ENCODE measurements at places on chromosomes 11 and 22.

- no peak for DNase-seq
- H3K36me3 ChIP-seq, result peaks cover 2% of the 10 kb centered on the region
- no peaks in the 10 kb centered on the region for H3K27me3 ChIP-seq
- H3K27ac ChIP-seq, result no peak overlapping the region
- H3K4me1 ChIP-seq, result no peaks in the 10 kb centered on the region
Observed at GRCh38 chr11:31096191-31096805, 273.2 kb downstream of the DCDC1 start.

GRCh38 chr11:86818462-86819192, 18.3 kb downstream of the PRSS23 start:
- peaks cover 7% of the 10 kb centered on the region for H3K27me3 ChIP-seq
- H3K4me1 ChIP-seq, result peaks cover 7% of the 10 kb centered on the region
- no peak overlapping the region for H3K27ac ChIP-seq
- no peak overlapping the region for H3K4me3 ChIP-seq

- H3K36me3 ChIP-seq, result peaks cover 5% of the 10 kb centered on the region
- H3K4me3 ChIP-seq, result no peak overlapping the region
- H3K4me1 ChIP-seq, result peaks cover 6% of the 10 kb centered on the region
- H3K27ac ChIP-seq, result no peak overlapping the region
Observed at GRCh38 chr11:60878245-60879101, 11.1 kb downstream of the ZP1 start.

GRCh38 chr11:8291421-8292350, 28.0 kb upstream of the LMO1 start:
- no peak overlapping the region for H3K27ac ChIP-seq
- no peaks in the 10 kb centered on the region for H3K36me3 ChIP-seq
- no peak for DNase-seq
- no peak overlapping the region for H3K4me3 ChIP-seq
- H3K4me1 ChIP-seq, result peaks cover 14% of the 10 kb centered on the region
- H3K27me3 ChIP-seq, result peaks cover 10% of the 10 kb centered on the region

DNA sequence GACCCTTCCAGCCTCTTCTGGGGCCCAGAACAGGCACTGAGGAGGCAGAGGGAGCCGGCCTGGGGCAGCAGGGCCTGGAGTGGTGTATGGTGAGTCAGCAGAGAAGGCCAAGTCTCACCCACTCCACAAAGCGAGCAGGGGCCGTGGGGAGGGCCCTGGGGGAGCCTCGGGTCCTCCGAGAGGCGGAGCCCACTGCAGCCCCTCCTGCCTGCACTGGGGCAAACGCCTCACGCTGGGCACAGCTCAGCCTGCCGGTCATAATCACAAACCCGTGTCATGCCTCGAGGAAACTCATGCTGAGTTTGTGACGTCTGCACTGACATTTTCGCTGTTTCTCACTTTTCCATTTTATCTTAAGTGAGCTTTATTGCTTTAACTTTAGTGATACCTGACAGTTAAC, 38.4 kb downstream of the TOLLIP start:
- peaks cover 3% of the 10 kb centered on the region for H3K36me3 ChIP-seq
- H3K4me3 ChIP-seq, result no peak overlapping the region
- H3K4me1 ChIP-seq, result no peaks in the 10 kb centered on the region
- H3K27me3 ChIP-seq, result no peaks in the 10 kb centered on the region

DNA sequence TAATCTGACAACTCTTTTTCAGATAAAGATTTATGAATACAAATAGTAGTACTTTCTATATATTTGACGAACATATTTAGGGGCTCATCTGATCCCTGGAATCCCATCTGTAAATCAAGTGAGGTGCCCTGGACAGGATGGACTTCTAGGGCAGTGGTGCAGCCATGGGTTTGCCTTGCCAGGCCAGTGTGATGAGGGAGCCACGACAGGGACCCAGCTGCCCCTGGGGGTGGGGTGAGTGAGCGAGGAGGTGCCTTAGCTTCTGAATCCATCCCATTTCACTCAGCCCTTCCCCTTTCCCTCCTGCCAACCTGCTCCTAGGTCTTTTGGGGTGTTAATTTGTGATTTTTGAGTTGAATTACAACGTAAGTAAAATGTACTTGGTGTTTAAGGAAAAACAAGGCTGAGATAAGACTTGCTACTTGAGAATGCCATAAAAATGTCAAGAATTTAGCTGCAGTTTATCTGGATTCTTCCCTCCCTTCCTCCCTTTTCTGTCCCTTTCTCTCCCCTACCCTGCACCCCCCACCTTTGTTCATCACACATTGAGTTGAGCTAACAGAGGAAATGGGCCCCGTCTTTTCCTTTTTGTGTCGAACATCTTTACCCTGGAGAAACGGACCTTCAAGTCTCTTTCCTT, 60.8 kb downstream of the PPFIBP2 start:
- H3K4me1 ChIP-seq, result peaks cover 84% of the 10 kb centered on the region
- H3K27me3 ChIP-seq, result no peaks in the 10 kb centered on the region
- H3K27ac ChIP-seq, result peak overlapping the region; percentile 90
- DNase-seq, result no peak

GRCh38 chr11:75548595-75549272, 13.3 kb upstream of the SERPINH1 start:
- no peak overlapping the region for H3K4me3 ChIP-seq
- H3K27ac ChIP-seq, result no peak overlapping the region
- no peak for DNase-seq
- H3K27me3 ChIP-seq, result no peaks in the 10 kb centered on the region

- no peak overlapping the region for H3K27ac ChIP-seq
- no peaks in the 10 kb centered on the region for H3K27me3 ChIP-seq
- no peak overlapping the region for H3K4me3 ChIP-seq
- peaks cover 8% of the 10 kb centered on the region for H3K36me3 ChIP-seq
- no peak for DNase-seq
- no peaks in the 10 kb centered on the region for H3K4me1 ChIP-seq
Observed at GRCh38 chr11:74035264-74035663, 26.4 kb upstream of the UCP3 start.

GRCh38 chr11:107408762-107409211, 48.8 kb downstream of the CWF19L2 start:
- H3K27me3 ChIP-seq, result no peaks in the 10 kb centered on the region
- H3K4me1 ChIP-seq, result peaks cover 6% of the 10 kb centered on the region
- H3K4me3 ChIP-seq, result no peak overlapping the region
- no peak overlapping the region for H3K27ac ChIP-seq
- H3K36me3 ChIP-seq, result peaks cover 7% of the 10 kb centered on the region
- no peak for DNase-seq

DNA sequence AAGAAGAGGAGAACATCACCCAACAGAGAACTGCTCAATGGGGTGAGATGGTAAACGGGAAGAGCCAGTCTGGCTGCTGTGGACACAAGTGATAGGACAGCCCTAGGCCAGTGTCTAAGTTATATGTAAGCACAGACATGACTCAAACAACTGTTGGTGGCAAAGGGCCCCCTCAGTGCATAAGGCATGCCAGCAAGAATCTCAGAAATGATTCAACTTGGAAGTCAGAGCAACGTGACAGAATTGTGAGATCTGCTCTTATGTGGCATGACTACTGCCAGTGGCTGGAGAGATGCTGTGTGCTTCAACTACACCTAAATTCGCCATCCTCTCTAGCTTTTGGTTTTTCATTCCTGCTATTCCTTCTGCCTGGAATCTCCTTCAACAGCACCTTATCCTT, 7.4 kb downstream of the SLN start:
- H3K4me3 ChIP-seq, result no peak overlapping the region
- peaks cover 8% of the 10 kb centered on the region for H3K27me3 ChIP-seq
- no peak overlapping the region for H3K27ac ChIP-seq
- DNase-seq, result no peak
- H3K4me1 ChIP-seq, result peaks cover 8% of the 10 kb centered on the region

DNA sequence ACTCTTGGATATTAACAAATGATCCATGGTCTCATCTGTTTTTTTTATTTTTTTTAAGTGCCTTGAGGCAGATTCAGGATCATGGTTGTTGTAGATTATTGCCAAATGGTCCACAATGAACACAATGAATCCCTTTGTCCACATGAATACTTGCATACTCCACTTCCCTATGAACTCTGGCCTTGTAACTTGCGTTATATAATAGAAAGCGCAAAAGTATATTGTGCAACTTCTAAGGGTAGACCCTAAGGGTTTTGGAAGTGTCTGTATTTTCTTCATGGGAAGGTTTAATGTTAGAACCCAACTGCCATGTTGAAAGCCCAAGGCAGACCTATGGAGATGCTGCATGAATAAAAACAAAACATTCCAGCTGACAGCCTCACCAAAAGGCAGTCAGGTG, 8.1 kb upstream of the OR5AL1 start:
- H3K4me1 ChIP-seq, result no peaks in the 10 kb centered on the region
- H3K36me3 ChIP-seq, result no peaks in the 10 kb centered on the region
- no peak overlapping the region for H3K4me3 ChIP-seq
- DNase-seq, result no peak
- H3K27ac ChIP-seq, result no peak overlapping the region

DNA sequence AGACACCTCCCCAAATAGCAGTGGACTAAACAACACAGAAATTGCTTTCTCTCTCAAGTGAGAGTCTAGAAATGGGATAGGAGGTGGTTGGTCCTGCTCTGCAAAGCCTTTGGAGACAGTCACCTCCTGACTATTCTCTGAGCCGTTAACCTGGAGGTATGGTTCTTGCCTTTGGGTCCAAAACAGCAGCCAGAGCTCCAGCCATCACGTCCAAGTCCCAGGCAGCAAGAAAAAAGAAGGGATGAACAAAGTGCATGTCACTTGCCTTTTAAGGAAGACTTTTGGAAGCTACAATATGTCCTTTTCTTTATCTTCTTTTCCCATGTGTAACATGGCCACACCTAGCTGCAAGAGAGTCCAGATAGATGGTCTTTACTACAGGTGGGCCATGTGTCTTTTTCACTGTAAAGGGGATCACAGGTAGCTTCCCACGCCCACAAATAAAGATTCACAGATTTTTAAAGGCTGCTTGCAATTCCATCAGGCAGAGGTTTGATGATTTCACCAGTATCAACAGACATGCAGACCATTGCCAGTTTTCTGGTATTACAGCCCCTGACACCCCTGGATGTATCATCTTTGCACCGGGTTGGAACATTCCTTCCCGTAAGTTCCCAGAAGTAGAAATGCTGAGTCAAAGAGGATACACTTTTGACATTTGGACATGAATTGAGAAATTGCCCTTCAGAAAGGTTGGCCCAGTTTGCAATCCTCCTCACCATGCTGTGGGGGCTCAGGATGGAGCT, 66.0 kb downstream of the MYEOV start:
- no peak for DNase-seq
- H3K27ac ChIP-seq, result no peak overlapping the region
- no peak overlapping the region for H3K4me3 ChIP-seq

DNA sequence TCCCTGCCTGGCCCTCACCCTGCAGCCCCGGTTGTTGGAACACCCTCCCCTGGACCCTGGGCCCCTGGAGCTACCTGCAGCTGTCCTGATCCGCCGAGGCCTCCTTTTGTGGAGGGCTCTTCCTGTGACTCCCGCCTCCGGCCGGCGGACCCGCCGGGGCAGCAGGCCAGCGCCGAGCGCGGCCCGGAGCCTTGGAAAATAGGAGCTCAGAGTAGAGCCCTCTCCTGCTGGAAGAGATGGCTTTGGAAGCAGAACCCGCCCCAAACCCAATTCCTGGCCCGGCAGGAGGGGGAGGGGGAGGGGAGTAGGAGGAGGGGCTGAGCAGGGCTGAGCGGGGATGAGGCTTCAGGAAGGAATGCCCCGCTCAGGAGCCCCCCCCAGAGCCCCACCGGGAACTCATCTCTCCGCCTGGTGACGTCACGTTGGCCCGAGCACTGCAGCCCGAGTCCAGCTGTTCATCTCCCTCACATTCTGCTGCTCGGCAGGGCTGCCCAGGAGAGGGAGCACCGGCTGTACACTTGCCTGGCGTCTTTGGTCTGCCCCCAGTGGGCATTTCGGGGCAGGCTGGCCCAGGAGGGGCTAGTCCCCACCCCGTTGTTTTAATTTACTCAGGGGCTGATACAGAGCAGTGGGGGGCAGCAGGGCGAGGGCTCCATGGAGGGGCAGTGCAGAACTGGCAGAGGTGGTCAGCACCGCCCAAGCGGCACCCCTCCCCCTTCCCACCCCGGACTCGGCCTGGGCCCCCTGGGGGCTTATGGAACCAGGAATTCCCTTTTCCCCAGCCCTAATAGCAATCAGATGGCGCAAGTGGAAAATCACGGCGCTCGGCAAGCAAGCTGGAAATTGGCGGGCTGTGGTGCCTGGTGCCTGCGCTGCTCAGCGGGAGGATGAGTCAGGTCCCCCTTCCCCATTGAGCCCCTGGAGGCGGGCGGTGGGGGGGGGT, at the start of gene MRGPRF:
Gene MRGPRF (minus strand): TSS at position 238 of the 943 bp plus-strand sequence. CDS start 3,345 bp downstream, outside the sequence.
- DNase-seq, result no peak
- H3K4me1 ChIP-seq, result peaks cover 19% of the 10 kb centered on the region
- H3K27ac ChIP-seq, result no peak within 1 kb of the TSS
- H3K36me3 ChIP-seq, result no peaks in the 10 kb centered on the region
- peaks cover 20% of the 10 kb centered on the region for H3K27me3 ChIP-seq
- no peak within 1 kb of the TSS for H3K4me3 ChIP-seq

GRCh38 chr22:46362203-46362933, 26.9 kb downstream of the TRMU start:
- peaks cover 11% of the 10 kb centered on the region for H3K36me3 ChIP-seq
- DNase-seq, result no peak
- H3K27me3 ChIP-seq, result no peaks in the 10 kb centered on the region
- H3K4me3 ChIP-seq, result no peak overlapping the region

- H3K4me1 ChIP-seq, result peaks cover 59% of the 10 kb centered on the region
- H3K4me3 ChIP-seq, result no peak overlapping the region
- no peaks in the 10 kb centered on the region for H3K27me3 ChIP-seq
- no peaks in the 10 kb centered on the region for H3K36me3 ChIP-seq
- H3K27ac ChIP-seq, result peak overlapping the region; percentile 8
Observed at GRCh38 chr22:17260950-17261349, 41.7 kb upstream of the ADA2 start.

- DNase-seq, result no peak
- H3K27ac ChIP-seq, result no peak overlapping the region
- no peaks in the 10 kb centered on the region for H3K27me3 ChIP-seq
- no peaks in the 10 kb centered on the region for H3K4me1 ChIP-seq
- H3K4me3 ChIP-seq, result no peak overlapping the region
Observed at GRCh38 chr11:13127161-13127560, 118.0 kb downstream of the RASSF10 start.

- peaks cover 6% of the 10 kb centered on the region for H3K4me1 ChIP-seq
- H3K27ac ChIP-seq, result no peak overlapping the region
- H3K36me3 ChIP-seq, result no peaks in the 10 kb centered on the region
- no peaks in the 10 kb centered on the region for H3K27me3 ChIP-seq
- H3K4me3 ChIP-seq, result no peak overlapping the region
- no peak for DNase-seq
Observed at GRCh38 chr11:1485504-1485885, 1.1 kb downstream of the MOB2 start.

DNA sequence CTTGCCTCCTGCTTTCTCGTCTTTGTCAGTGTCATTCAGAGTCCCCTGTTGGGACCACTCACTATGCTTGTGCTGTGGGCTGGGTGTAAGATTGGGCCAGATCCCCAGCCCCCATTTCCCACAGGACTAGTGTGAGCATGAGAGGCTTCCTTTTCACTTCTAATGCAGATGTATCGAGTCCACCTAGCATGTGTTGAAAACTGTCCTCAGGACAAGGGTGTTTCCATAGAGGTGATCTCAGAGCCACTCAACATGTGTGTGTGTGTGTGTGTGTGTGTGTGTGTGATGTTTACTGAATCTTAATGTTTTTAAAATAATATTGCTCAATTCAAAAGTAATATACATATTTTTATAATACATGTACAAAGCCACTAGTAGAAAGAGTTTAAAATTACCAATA, 11.4 kb upstream of the CD44 start:
- H3K4me3 ChIP-seq, result no peak overlapping the region
- no peaks in the 10 kb centered on the region for H3K4me1 ChIP-seq
- H3K27me3 ChIP-seq, result peaks cover 37% of the 10 kb centered on the region
- no peak for DNase-seq

GRCh38 chr11:2483426-2483825, 38.6 kb downstream of the KCNQ1 start:
- no peak overlapping the region for H3K27ac ChIP-seq
- DNase-seq, result no peak
- peaks cover 62% of the 10 kb centered on the region for H3K27me3 ChIP-seq
- H3K4me1 ChIP-seq, result no peaks in the 10 kb centered on the region

GRCh38 chr22:36304429-36304828, 51.5 kb downstream of the APOL1 start:
- H3K36me3 ChIP-seq, result peaks cover 27% of the 10 kb centered on the region
- DNase-seq, result no peak
- no peaks in the 10 kb centered on the region for H3K27me3 ChIP-seq
- H3K4me1 ChIP-seq, result no peaks in the 10 kb centered on the region

Measured in progenitor cell of endocrine pancreas (in vitro differentiated cells).